CD4-positive, alpha-beta T cell treated with Interleukin-6 for 4 hours (primary cell): ENCODE measurements at places on chromosomes 5 and 9.

DNA sequence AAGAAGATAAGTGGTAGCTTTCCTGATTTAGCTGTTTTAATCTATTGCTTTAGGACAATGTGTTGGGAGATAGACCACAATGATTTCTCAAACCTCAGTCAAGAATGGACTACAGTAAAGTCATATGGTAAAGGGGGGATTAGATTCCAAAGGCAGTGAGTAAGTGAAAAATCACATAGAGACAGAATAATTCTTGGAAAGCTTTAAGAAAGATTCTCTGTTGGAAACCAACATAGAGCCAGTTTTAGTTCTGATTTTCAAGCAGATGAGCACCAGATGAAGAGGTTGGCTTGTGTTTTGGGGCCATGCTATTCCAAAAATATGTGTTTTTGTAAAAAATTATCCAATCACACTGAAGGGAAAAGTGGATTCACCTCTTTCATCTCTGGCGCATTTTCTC lies 256.8 kb upstream of the RPS23 start:
- DNase-seq, result no peak

DNA sequence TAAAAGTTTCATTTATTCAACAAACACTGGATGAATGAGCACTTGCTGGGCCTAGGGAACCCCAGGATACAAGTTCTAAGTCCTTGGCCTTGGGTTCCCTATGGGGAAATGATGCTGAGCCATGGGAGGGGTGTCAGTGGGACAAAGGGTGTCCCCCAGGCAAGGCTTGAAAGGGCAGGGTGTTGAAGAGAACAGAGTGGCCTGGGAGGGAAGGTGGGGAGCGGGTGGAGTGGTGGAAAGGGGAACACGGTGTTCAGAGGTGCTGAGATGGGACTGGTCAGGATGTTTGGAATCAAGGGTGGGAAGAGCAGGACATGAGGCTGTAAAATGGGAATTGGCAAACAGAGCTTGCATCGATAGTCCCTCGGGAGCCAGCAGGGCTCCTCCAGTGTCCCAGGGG lies 61.8 kb downstream of the PPARGC1B start:
- DNase-seq, result no peak

DNA sequence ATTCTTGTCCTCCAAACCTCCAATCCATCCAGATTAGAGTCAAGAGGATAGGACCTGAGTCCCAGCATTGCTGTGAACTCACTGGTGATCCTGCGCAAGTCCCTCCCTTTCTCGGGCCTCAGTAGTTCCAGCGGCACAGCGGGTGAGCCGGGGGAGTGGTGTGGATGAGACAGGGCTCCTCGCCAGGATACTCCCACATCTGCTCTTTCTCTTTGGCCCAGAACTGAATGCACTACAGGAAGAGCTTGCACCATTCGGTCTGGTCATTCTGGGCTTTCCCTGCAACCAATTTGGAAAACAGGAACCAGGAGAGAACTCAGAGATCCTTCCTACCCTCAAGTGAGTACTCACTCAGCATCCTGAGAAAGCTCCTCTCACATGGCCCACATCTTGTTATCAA lies 6.3 kb downstream of the GPX3 start:
- no peak for DNase-seq

DNA sequence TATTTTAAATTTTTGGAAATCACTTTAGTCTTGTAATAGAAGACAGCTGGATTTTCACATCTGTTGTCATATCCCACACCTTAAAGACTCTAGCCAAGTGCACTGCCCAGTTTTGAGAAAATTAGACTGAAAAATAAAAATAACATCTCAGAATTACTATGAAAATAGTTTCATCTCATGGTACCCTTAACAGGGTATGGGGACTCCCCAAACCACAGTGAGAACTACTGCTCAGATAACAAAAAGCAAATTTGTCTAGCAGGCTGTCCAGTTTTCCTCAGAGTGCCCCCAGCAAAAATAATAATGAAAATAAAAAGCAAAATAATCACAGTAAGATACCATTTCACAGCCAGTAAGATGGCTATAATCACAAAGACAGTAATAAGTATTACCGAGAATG lies 6.5 kb downstream of the UBQLN1 start:
- DNase-seq, result no peak

GRCh38 chr9:11946531-11946930 lies 746.7 kb upstream of the TYRP1 start:
- DNase-seq, result no peak

DNA sequence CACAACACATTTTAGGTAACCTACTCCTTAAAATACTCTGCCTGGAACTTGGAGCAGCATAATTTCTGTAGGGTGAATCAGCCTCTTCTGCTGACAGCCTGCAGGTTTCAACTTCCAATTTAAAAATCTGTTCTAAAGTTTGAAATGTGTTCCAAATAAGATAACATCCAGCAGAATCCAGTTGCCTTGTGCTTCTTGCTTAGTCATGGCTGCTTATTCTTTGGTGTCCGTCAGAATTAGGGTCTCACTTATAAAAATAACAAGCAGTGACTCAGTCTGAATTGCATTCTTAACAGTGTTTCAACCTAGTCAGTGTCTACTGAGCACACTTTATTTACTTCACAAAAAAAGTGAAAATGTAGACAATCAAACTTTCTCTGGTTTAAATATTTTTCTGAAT lies 3.7 kb downstream of the CDH6 start:
- DNase-seq, result no peak

- DNase-seq, result no peak
Observed at GRCh38 chr5:115542651-115543364, 1.8 kb downstream of the FEM1C start.

GRCh38 chr9:3521966-3522365 lies 3.8 kb downstream of the RFX3 start:
- DNase-seq, result no peak

DNA sequence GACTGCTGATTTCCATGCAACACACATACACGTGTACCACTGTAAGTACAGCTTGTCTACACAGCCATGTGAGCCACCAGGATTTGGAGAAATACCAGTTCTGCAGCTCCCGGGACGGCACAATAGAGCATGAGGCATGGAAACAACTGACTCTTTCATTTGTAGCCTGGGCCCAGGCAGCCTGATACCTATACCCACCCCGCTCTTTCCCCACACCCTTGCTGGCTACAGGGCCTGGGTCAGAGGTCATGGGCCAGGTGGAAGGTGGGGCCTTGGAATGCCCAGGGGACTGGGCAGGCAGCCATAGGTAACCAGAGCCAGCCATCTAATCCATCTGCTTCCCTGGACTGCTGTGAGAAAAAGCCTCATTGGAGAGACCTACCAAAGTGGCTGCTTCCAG lies 39.0 kb upstream of the ZSWIM6 start:
- DNase-seq, result no peak

DNA sequence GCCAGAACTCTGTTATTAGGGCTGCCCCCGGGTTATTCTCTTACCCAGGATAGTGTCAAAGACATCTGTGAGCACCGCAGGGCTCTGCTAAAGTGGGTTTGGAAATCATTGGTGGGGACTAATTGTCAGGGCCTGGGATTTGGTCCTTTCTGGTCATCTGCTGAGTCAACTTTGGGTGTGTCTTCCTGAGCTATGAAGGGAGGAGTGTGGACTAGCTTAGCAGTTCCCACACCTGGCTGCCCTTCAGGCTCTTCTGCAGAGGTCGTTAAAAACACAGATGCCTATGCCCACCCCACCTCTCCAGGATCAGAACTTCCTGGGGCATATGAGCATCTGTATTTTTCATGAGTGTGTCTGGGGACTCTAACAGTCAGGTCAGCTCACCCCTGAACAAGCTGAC lies 352.2 kb downstream of the SLIT3 start:
- DNase-seq, result no peak

DNA sequence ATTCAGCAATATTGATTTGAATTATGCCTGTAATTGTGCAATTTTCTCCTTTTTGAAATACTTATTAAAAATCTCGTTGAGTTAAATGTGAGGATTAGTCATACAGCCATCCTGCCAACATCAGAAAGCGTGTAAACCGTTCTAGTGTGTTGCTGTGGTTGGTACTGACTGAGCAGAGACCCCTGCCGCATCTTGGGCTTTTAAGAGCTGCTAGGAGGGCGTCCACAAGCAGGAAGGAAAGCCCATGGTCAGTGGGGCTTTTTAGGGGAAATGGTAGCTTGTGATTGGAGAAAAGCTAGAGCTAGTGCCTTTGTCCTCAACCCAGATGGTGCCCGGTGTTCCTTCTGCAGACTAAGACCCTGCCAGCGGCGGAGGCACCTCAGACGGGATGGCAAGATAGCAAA lies 1.3 kb downstream of the SDHA start:
- DNase-seq, result peak; percentile 54

DNA sequence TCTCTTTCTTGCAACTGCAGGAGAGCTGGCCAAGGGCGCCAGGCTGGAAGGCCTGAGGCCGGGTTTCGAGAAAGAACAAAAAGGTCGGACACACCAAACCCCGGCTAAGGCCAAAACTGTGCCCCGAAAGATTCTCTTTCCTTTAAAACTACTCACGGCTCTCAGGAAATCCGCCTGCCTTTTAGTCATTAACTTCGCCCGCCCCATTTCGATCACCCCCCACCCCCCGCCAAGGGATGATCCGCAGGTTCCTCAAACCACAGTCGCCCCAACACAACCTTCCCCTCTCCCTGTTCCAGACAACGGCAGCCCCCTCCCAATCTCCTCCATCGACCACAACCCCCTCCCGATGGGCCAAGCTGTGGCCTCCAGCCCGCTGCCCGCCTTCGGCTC lies 536 bp downstream of the FEM1C start:
- DNase-seq, result peak; percentile 64

GRCh38 chr5:102796009-102796408 lies 40.9 kb downstream of the PAM start:
- no peak for DNase-seq

DNA sequence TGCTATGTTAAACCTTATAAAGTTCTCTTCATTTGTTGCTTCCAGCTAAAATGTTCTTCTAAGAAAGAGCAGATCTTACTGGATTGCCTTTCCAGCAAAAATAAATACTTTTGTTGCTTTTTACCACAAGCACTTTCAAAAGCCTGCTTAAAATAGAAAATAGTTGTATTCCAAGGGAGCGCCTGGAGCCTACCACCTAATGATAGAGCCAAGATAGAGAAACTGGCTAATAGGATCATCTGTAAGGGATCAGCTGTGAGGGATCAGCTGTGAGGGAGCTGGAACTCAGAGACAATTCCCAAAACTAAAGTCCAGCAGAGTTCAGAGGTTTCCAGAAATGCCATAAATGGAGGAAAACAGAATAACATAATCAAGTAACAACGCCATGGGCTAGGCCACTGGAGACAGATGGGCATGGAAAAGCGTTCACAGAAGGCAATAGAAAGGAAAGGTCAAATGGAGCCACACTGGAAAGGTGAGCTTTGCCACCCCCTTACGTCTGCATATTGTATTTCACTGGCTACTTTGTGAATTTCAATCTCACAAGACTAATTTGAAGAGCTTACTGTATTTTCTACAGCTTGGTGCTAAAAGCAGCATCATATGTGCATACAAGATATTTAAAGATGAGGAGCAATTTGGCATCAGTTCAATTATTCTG lies 140.6 kb upstream of the TLE4 start:
- no peak for DNase-seq

- no peak for DNase-seq
Observed at GRCh38 chr9:26947736-26948135, 694 bp upstream of the PLAA start.

GRCh38 chr9:21728781-21729180 lies 73.7 kb upstream of the MTAP start:
- no peak for DNase-seq

- DNase-seq, result no peak
Observed at GRCh38 chr9:101270302-101270701, 114.5 kb downstream of the BAAT start.

GRCh38 chr9:92610470-92611420 lies 59.2 kb downstream of the IPPK start:
- DNase-seq, result no peak

DNA sequence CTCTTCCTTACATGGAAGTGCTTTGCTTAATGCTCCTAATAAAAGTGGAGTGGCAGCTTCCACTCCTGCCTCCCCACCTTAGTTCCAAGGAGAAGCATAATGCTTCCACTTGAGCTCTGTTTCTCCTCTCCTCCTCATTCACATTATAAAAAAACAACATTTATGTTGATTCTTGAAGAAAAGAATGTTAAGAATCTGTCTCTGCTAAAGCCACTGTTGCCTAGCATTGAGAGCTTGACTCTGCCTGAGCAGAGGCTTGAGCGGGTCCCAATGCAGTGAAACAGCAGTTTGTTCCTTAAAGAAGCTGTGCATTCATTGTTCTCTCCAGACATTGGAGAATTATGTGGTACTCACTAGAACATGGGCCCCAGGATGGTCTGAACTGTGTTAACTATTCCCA lies 101.5 kb upstream of the GHR start:
- no peak for DNase-seq

DNA sequence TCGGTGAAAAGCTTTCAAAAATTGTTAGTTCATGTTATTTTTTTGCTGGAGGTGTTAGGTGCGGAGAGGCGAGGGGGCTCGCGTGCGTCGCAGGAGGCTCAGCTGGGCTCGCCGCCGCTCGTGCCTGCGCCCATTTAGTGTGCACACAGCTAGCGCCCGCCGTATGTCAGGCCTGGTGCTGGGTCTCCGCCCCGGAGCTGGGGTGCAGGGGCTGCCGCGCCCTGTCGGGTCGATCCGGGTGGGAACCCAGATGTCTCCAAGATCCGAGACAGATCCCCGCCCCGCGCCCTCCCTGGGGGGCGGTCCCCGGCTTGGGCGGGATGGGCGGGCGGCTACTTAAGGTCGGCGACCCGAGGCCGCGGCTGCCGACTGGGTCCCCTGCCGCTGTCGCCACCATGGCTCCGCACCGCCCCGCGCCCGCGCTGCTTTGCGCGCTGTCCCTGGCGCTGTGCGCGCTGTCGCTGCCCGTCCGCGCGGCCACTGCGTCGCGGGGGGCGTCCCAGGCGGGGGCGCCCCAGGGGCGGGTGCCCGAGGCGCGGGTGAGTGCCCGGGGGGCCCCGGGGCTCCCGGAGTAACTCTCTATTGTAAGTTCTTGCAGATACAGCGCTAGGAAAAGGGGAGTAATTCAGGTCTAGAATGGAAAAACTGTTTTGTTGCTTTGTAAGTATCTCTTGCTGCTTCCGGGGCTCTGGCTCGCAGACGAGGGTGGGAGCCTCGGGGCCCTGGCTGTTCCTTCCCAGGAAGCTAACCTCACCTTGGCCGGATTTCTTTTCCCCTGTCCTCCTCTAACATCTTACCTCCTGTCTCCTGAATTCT lies 31.7 kb downstream of the GSN start:
- DNase-seq, result peak; percentile 6

- no peak for DNase-seq
Observed at GRCh38 chr5:39631958-39632357, 207.2 kb upstream of the DAB2 start.

DNA sequence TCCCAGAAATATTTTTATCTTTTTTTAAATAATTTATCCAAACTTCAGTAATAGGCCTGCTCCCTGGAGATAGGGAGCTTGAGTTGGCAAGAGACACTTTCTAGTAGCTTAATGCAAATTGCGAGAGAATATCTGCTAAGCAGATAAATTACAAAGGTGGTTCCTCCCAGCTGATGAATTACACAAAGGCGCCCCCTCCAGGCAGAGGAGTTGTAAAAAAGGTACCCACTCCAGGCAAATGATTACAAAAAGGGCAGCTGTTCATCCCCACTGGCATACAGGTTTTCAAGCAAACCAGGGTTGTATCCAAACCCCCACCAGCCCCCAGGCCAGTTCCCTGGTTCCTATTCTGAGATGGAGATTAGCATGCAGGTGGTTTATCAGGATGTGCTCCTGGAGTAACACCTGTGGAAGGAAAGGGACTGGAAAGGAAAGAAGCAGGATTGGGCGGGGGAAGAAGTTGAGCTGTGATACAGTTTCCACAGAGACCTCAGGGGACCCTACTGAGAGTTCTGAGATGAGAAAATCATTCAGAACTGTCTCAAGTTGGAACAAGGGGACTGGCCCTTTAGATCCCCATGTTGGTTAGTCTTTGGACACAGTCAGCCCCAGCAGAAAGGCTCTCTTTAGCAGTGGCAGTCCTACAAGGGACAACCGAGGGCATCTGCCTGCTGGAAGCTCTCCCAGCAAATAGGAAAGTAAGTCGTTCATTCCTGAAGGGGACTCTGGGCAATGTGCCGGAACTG lies 25.5 kb downstream of the ESM1 start:
- peak; percentile 17 for DNase-seq
